ENCODE measurements at places on chromosomes 7 and 10.

DNA sequence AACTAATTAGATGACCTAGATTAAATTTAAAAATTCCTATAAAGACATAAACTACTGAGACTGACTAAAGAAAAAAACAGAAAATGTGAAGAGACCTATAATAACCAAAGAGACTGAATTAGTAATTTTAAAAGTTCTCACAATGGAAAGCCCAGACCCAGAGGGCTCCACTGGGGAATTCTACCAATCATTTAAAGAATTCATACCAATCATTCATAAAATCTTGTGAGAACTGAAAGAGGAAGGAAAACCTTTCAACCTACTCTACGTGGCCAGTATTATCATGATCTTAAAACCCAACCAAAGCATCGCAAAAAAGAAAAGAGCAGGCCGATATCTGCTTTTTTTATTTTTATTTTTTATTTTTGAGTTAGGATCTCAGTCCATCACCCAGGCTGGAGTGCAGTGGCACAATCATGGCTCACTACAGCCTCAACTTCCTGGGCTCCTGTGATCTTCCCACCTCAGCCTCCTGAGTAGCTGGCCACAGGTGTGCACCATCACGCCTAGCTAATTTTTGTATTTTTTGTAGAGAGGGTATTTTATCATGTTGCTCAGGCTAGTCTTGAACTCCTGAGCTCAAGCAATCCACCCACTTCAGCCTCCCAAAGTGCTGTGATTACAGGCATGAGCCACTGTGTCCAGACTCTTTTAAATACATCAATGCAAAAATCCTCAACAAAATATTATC lies 48.6 kb downstream of the DGKI start:
- no peak for DNase-seq

GRCh38 chr10:52573347-52573746 lies 199.2 kb downstream of the MBL2 start:
- DNase-seq: no peak

DNA sequence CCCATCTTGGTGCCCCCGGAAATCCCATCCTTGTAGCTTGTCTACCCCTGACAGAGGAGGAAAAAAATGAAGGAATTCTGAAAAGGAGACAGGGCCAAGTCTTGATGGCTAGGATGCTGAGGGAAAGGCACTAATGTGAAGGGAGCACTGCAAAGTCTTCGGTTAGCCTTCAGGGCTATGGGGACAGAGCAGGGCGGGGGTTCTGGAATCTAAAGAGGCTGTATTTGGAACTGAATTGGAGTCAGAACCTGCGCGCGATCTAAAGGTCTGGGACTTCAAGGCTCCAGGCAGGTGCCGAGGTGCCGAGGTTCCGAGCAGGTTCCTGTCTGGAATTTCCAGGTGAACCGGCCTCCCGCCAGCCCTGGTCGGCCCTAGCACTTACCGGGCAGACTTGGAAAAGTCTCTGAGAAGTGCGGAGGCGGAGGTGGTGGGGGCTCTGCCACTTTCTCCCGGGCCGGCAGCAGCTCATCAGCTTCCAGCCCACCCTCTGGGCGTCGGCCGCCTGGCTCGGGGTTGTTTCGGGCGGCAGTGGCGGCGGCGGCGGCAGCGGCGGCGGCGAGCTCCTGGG lies 781 bp downstream of the GBX1 start:
- no peak for DNase-seq

DNA sequence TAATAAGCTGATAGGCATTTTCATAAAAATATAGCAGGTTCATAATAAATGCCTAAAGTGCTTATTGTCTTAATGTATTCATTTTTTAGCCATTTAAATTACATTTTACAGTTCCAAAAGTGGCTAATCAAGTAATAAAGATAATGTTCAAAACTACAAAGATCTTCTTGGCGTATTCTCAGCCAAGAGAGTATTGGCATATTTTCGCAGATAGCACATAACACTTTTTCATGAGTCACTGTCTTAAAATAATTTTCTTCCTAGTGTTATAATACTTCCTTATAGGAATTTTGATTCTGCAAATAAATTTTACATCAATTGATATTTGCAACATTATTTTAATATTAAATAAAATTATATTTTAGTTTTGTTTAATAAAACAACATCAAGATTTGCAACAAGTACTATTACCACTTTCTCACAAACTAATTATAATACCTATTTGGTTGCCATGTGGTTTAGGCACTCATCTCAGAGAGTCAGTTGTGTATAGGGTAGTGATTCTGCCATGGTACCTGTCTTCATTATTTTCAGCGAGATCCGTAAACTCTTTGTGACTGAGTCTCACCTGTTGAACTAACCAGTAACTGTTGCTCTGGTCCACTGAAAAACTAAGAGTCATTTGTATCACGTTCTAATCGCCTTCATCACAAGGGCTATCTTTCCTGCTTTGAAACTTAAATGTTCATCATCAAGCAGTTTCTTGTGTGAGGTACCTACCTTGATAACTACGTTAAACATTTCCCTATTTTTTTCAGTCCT lies 152.5 kb upstream of the AKR1E2 start:
- no peak for DNase-seq

DNA sequence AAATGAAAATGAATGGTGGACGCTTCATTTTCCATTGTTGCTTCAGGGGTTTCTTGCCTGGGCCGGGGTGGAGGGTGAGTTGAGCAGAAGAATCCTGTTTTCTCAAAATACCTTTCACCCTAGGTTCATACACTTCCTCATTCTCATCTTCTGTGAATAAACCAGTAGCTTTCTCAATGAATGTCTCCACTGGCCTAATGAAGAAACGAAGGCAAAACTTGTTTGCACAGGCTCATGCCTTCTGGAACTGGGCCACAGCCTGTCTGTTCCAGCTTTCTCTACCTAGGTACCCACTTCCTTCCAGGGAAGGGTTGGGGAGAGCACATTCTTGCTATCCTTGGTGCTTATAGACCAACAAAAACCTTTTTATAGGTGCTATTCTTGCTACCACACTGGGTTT lies 21.3 kb downstream of the STMP1 start:
- DNase-seq: no peak

GRCh38 chr10:50536617-50537240 lies 87.0 kb downstream of the SGMS1 start:
- DNase-seq: no peak

DNA sequence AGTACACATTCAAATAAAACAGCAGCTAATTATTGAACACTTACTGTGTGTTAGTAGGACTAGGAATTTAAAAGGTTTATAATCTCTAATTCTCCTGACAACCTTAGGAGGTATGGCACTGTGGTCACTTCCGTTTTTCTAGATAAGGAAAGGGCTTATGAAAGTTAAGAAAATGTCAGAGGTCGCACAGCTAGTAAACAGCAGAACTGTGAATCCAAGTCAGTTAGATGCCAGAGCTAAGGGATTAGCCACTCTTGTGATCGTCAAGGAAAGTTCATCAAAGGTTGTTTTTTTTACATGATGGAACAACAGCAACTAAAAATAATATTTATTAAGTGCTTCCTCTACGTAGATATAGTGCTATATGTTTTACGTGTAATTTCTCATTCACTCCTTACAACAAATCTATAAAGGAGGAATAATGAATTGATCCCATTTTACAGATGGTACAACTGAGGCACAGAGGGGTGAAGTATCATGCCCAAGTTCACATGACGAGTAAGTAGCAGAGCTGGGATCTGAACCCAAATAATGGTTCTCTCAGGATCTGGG lies 84.9 kb downstream of the NAMPT start:
- DNase-seq: no peak

DNA sequence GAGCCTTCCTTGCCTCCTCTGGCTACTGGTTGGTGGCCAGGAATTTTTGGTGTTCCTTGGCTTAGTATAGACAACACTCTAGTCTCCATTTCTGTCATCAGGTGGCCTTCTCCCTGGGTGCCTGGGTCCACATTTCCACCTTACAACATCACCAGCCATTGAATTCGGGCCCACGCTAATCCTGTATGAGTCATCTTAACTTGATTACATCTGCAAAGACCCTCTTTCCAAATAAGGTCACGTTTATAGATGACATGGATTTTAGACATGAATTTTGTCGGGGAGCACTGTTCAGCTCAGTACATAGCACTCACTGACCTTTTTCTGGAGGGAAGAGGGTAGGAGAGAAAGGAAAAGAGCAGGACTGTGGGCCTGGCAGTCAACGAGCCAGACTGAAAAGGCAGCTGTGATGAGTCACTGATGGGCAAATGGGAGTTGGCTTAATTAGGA lies 39.4 kb downstream of the MMRN2 start:
- DNase-seq: no peak

- no peak for DNase-seq
Observed at GRCh38 chr10:77006836-77007511, 630.6 kb downstream of the KCNMA1 start.

GRCh38 chr10:74021248-74022055 lies 23.5 kb downstream of the VCL start:
- no peak for DNase-seq

- peak; percentile 27 for DNase-seq
Observed at GRCh38 chr7:40015790-40016296, 65.8 kb downstream of the CDK13 start.

GRCh38 chr10:110923856-110924493 lies 4.6 kb downstream of the SHOC2 start:
- no peak for DNase-seq

GRCh38 chr7:124073310-124073645 lies 40.4 kb upstream of the TMEM229A start:
- DNase-seq: no peak

DNA sequence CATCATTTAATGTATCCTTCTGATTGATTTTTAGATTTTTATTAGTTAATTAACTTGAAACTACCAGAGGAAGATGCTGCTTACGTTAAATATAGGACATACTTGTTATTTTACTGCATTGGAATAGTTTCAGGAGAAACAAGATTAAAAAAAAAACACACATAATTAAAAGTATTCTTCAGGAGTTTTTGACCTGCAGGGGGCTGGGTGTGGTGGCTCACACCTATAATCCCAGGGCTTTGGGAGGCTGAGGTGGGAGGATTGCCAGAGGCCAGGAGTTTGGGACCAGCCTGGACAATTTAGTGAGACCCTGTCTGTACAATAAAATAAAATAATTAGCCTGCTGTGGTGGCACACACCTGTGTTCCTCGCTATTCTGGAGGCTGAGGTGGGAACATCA lies 10.7 kb downstream of the CBLL1 start:
- DNase-seq: no peak

- no peak for DNase-seq
Observed at GRCh38 chr10:31296754-31297153, 22.3 kb upstream of the ZEB1 start.

GRCh38 chr10:97154162-97154561 lies 31.6 kb downstream of the SLIT1 start:
- DNase-seq: no peak

- no peak for DNase-seq
Observed at GRCh38 chr10:50387732-50388073, 136.4 kb upstream of the ASAH2 start.

GRCh38 chr7:101941481-101942383 lies 124.3 kb downstream of the CUX1 start:
- DNase-seq: no peak

DNA sequence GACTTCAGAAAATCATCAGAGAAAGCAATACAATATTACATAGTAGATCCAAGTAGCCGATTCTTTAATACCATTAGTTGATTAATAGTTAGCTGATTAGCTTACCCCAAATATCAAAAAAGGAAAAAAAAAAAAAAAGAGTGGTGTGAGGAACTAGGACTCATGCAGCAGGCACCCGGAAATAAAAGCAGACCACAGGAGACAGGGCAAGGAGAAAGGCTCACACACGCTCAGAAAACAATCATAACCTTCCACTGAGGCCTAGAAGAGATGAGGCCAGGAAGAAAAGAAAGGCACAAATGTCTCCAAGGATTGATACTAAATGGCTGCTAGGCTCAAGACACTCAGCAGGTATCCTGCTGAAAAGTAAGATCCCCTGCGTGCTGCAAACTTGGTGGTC lies 25.9 kb downstream of the TRDMT1 start:
- DNase-seq: no peak

- no peak for DNase-seq
Observed at GRCh38 chr7:50607524-50608125, 42.4 kb upstream of the DDC start.

DNA sequence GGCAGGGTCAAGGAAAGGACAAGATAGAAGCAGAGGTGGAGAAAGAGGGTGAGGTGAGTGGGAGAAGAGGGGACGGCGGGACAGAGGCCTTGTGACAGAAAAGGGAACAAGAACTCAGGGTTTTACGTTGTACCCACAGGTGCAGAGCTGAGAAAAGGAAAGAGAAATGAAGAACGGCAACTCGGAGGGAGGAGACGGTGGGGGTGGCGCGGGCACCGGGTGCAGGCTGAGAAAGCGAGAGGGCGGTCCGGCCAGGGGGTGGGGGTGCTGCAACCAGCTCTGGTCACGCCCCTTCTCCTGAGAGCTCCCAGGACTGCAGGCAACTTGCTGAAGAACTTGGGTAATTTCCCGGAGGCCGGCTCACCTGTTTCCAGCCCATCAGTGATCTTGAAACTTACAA lies 65.3 kb downstream of the CARD11 start:
- DNase-seq: peak; percentile 74

DNA sequence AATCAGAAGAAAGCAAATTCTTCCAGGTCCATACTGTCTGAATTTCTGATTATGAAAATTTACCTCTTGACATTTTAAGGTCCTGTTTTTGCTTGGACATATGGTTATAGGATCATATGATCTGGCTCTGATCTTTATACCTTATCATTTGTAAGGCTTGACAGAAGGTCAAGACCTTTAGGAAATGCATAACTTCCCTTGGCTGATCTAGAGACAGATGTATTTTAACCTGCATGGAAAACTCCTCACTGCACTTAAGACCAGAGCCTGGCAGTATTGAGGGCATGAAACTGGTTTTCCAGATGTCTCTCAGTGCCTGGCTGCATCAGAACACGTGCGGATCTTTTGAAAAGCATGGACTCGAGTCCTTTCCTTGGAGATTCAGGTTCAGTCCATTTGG lies 55.9 kb downstream of the TRRAP start:
- no peak for DNase-seq

GRCh38 chr7:45061806-45062425 lies 26.9 kb downstream of the NACAD start:
- DNase-seq: no peak

Data from mucosa of gallbladder (tissue), 1 donor.